ENCODE measurements at places on chromosomes 2 and 18.
A peak's percentile ranks its signal among the peaks of the same experiment; 100 is the strongest.

DNA sequence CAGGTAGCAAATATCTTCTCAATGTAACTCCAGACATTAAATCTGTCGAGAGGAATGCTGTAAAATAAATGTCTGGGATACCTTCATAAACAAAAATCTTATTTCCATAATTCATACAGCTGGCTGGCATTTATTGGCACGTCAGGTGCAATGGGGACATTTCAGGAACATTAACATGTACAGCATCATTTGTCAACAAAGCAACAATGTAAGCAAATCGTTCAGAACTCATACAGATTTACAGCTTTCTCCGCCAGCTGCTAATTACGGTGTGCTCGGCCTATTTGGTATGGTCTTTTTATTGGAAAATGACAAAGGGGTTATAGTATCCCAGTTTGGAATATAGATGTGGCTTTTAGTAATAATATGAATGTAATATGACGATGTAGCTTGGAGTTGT lies 464.9 kb downstream of the ARHGAP15 start:
- DNase-seq = no peak

GRCh38 chr2:48438266-48438665 lies 91.7 kb upstream of the STON1 start:
- no peak for DNase-seq

DNA sequence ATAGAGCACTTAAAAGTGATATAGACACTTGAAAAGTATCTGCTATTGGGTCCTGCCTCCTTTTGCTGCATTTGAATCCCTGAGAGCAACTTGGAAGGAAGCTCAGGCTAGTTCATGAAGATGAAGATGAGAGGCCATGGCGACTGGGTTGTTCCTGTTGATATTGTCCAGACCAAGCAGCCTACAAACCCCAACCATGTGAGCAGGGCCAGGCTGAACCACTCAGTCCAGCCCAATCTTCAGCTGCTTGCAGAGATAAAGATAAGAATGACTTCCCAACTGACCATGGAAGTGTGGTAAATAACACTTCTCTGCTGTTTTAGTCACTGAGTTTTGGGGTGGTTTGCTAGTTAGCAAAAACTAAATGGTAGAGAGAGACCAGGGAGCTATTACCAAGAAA lies 417.6 kb downstream of the SOX11 start:
- no peak for DNase-seq

GRCh38 chr2:105691947-105692390 lies 52.7 kb upstream of the NCK2 start:
- no peak for DNase-seq

DNA sequence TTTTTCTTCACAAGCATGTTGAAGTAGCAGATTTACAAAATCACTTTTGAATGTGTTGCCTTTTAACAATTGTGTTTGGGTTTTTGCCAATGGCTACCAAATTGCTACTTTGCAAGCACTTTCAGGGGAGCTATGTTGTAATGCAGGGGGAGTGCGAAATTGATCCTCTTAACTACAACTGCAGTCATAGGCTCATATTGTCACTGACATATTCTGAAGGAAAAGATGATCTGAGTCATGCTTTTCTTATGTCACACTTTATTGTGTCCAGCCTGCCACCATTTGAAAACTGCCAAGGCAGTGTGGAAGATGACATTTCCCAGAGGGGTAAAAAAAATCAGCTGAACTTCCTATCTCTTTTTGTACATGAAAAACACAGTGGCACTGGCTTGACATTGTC lies 74.9 kb downstream of the GPD2 start:
- DNase-seq = no peak

DNA sequence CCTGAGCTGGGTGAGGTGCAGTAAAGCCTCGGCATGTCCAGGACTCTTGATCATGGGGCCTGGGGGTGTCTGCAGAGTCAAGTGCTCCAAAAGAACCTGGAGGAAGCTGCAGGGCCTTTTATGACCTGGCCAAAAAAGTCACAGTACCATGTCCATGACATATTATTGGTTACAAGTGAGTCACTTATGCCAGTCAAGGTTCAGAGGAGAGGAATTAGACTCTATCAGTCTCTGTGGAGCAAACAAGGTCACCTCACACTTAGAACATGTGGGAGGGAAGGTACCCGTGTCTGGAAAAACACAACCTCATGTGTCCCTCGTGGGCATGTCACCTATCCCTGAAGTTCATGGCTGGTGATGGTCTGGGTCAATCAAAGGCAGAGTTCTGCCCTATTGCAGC lies 465.7 kb downstream of the FBXO15 start:
- no peak for DNase-seq

DNA sequence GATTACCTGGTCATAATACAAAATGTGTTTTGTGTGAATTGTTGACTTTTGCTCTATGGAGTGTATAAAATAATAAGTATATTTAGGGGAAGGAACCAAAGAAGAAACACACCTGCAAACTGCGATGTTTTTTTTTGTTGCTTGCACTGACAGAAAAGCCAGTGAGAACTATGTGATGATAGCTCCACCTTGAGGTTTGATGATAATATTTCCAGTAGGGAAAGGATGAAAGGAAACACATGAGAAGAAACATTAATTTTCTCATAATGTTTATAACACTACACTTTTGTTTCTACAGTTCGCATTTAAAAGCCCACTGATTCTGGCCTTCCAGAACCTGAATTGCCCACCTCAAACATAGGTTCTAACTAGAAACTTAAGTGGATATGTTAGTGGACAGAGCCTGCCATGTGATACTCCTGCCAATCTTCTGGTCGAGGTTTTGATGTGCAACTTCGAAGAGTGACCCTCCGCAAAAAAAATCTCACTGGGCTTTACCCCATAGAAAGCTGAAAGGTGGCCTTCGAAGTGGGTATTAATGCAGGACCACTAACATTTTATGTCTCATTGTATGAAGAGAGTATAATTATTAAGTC lies 476.4 kb upstream of the SPHKAP start:
- DNase-seq = no peak

DNA sequence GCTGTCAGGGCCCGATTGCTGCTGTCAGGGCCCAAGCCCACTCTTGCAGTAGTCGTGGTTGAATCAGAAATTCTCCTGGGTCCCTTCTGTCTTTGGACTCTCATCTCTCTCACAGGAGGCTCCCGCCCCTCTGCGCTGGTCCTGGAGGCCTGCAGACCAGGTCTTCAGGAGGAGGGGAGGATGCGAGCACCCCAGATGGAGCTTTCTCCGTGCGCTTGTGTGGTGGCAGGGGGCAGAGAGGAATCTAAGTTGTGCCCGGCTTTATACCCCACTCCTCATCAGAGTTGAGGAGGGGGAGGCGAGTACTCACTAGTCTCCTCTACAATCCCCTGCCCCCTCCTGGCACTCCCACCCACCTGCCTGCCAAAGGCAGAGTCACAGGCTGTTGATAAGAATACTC lies 10.4 kb downstream of the EN1 start:
- DNase-seq = no peak

DNA sequence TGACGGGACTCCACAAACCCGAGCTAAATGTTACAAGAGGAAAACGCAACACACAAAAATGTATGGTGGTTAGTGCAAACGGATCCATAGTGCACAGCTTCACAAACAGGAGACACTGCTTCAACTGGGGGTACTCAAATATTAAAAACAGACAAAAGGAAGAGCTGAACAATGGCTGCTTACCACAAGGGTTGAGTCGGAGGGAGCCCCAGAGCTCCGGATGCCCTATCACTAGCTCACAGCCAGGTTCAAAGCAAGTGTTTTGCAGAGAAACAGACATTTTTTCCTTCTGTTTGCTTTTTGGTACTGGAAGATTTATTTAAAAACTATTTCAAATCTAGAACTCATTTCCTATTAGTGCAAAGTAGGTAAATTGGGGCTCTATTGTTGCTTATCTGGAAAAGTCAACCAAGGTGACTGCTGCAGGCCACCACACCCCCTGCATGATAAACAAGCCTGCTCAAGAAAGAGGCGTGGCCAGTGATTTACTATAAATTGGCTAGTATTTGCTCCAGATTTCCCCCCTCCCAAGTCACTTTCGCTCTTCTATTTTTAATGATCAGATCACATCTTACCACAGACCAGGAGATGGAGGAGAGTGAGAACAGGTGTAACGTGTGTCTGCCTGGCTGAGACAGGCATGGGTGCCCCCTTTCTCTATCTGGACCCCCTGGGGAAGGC lies 46.5 kb downstream of the ZAP70 start:
- no peak for DNase-seq

DNA sequence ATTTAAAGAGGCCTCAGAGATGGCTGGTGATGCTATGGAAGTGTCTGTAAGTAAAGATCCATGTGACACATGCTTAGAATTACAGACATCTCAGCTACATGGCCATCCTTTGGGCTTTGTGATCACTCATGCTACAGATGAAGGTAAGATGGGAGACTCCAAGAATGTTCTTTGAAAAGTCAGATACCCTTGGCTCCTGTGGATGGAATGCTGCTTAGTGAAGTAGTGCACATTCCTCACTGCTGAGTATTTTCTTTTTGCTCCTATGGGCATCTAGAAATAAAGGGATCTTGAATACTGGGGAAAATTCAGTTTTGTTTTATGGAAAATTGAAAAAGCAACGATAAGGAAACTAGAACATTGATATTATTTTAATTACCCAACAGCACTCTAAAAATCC lies 55.2 kb upstream of the REV1 start:
- DNase-seq = no peak

GRCh38 chr2:204571041-204571440 lies 25.8 kb downstream of the PARD3B start:
- DNase-seq = no peak

- DNase-seq = no peak
These were observed 22.6 kb upstream of the TBC1D8 start for GRCh38 chr2:101173707-101174295.

DNA sequence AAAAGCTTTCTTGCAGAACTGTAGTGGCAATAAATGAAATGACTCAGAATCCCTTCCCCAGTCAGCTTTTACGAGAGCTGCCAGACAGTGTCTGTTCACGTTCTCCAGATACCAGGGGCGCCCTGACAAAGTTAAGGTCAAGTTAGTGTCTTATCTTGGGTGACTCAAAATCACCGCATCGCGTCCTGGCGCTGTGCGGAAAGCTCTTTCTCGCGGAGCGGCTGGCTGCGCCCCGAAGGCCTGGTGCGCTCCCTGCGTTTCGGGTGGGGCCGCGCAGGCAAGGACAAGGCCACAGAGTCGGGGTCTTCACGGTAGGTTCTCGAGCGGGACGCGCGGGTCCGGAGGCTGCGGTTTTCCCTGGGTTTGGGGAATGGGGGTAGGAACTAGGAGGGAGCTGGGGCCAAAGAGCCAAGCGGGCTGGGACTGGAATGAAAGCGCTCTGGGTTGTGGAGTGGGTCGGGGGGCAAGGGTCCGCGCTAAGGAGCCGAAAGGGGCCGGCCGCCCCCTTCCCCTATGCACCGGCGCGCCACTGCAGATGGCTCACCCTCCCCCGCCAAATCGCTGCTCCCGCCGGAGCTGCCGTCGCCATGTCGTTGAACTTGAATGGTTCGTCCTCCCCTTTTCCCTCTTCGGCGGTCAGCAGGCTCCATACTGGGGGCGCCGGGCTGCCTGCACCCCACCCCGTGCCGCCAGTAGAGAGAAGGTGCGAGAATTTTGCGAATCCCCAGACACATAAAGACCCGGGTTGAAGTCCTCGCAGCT lies 2.6 kb upstream of the HOXD11 start:
- no peak for DNase-seq

DNA sequence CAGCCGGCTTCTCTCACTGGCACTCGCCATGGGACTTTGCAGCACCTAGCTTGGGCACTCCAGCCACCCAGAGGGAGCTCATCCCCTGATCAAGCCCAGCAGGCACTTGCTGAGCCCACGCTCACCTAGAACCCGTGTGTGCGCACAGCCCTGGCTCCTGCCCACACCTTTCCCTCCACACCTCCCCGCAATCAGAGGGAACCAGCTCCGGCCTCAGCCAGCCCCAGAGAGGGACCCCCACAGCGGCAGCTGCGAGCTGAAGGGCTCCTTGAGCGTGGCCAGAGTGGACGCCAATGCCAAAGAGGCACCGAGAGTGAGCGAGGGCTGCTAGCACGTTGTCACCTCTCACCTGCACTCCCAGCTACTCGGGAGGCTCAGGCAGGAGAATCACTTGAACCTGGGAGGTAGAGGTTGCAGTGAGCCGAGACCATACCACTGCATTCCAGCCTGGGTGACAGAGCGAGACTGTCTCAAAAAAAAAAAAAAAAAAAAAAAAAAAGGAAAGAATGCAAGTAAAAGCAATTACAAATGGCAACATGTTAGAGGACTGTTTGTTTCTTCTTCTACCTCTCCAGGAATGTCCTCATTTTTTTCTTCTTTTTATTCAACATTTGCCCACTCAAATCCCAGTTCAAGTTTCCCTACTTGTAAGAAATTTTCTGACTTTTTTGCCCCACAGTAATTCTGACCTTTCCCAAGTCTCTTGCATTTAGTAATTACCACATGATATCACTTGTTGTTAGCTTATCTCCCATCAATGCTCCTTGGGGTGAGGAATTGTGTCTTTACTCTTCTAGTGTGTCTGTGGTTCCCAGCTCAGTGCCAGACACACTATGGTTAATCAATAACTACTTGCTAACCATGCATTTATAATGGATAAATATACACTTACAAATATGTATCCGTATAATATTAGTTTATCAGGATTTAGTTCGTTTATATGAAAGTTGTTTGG lies 40.6 kb upstream of the ST3GAL5 start:
- DNase-seq = no peak

DNA sequence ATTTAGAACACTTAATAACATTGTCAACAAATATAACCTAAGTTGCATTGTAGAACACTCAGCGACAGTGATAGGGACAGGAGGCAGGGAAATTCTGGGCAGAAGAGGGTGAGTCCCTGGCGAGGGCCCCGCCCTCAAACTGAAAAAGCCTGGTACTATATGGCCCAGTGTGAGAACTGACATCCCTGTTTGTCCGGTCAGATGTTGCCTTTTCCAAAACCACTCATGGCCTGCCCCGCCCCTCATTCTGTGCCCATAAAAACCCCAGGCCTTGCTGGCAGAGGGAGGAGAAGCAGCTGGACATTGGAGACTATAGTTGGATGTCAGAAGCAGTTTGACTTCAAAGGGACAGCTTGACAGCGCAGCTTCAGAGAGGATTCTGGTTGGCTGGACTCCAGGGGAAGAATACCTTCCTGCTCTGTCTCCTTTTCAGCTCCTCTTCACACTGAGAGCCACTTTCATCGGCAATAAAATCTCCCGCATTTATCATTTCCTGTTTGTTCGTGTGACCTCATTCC lies 47.0 kb downstream of the FAM117B start:
- DNase-seq = no peak

- no peak for DNase-seq
These were observed 17.9 kb upstream of the LRRTM1 start for GRCh38 chr2:80322311-80322920.

DNA sequence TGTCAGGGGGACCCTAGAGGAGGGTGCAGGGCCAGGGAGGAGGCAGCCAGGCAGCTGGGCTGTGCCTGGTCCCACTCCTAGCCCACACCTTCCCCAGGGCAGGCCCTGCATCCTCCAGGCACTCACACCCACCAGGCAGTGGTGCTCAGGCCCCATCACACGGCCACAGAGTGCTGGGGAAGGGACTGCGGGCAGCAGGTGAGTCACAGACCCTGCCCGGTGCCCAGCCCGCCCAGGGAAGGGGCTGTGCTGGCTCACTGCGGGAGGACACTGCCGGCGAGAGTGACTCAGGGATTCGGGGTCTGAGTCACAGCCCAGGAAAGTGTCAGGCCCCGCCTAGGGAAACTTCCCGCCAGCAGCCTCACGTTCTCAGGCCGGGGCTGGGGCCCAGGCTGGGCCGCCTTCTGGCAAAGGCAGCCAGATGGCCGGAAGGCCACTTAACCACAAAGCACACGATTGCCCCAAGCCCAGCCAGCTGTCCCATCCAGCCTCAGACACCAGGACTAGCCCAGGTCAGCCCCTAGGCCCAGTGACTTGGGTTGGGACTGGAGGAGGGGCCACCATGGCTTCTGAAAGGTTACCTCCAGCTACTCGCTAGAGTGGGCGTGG lies 42.2 kb downstream of the BIN1 start:
- DNase-seq = peak; percentile 55

- no peak for DNase-seq
These were observed 478.2 kb downstream of the ARHGAP15 start for GRCh38 chr2:143607231-143608062.

Measured in stimulated activated CD4-positive, alpha-beta T cell treated with anti-CD3 and anti-CD28 coated beads, Interleukin-12 subunit alpha, Interleukin-12 subunit beta, amount 100 ng/mL, for 24 hours (primary cell).